ENCODE measurements at places on chromosomes 5 and 9.
A peak's percentile ranks its signal among the peaks of the same experiment; 100 is the strongest.

- no peak for DNase-seq
Observed at GRCh38 chr5:29516224-29516623, 1677.3 kb upstream of the CDH6 start.

GRCh38 chr9:127369428-127369827, 27.5 kb upstream of the SLC2A8 start:
- no peak for DNase-seq

- peak; percentile 77 for DNase-seq
Observed at GRCh38 chr5:98796197-98796972, 22.9 kb downstream of the RGMB start.

DNA sequence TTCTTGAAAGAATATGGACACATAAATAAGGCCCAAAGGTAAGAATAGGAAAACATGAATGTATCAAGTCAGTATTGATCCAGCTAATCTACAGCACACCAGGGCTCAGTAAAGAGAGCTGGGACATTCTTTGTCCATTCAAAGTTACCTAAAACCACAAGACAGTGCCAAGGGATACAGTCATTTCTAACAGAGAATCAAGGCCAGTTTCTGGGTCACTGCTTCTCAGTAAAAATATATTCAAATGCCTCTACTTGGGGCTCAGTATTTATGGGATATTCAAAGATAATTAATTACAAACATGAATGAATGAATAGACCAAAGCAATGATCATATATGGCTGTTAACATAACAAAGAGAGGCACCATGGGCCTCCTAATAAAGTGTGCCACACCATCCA, 34.9 kb downstream of the MTMR12 start:
- no peak for DNase-seq

- DNase-seq: no peak
Observed at GRCh38 chr5:130092991-130093390, 188.7 kb downstream of the CHSY3 start.

GRCh38 chr9:128625391-128626146, 31.1 kb downstream of the DYNC2I2 start:
- no peak for DNase-seq

- DNase-seq: no peak
Observed at GRCh38 chr5:54792611-54793404, 192.6 kb downstream of the ESM1 start.

Measured in choroid plexus epithelial cell (primary cell).